ENCODE measurements at places on chromosomes 6 and 20. TPM values are rescaled to one million over a fixed set of nuclear protein-coding genes. Genes with fewer than 3 reads are reported as not detected.

The ARMC2 gene
- total RNA-seq, result 0.33 TPM

The HSPA1L gene
- total RNA-seq, result 1.0 TPM

The SCRT2 gene
- not detected for total RNA-seq

The C6orf163 gene
- 0.12 TPM for total RNA-seq

The CNBD2 gene
- total RNA-seq, result not detected

The ABHD16B gene
- not detected for total RNA-seq

The CFAP61 gene
- not detected for total RNA-seq

The RBM24 gene
- total RNA-seq, result 1.0 TPM

The TLDC2 gene
- not detected for total RNA-seq

The MUC22 gene
- total RNA-seq, result not detected

The UNC93A gene
- total RNA-seq, result not detected

The MYCT1 gene
- total RNA-seq, result not detected

The TRIM38 gene
- total RNA-seq, result 7.1 TPM

The CLDN20 gene
- total RNA-seq, result not detected

The C20orf144 gene
- not detected for total RNA-seq

The ARFGEF3 gene
- total RNA-seq, result 0.23 TPM

The CCN6 gene
- not detected for total RNA-seq

The NKX2-4 gene
- total RNA-seq, result 1.1 TPM

The OLIG3 gene
- not detected for total RNA-seq

The LY6G6C gene
- not detected for total RNA-seq

The AHI1 gene
- 1.9 TPM for total RNA-seq

The SLX4IP gene
- total RNA-seq, result 4.7 TPM

The RNF8 gene
- 37.8 TPM for total RNA-seq

The HTR1E gene
- not detected for total RNA-seq
